ENCODE measurements at places on chromosomes 7 and 10.

GRCh38 chr7:80636709-80637108 lies 1.7 kb upstream of the CD36 start:
- no peak for DNase-seq

GRCh38 chr7:4798706-4799235 lies 23.3 kb downstream of the AP5Z1 start:
- DNase-seq = no peak

GRCh38 chr10:101295261-101295660 lies 58.7 kb upstream of the BTRC start:
- no peak for DNase-seq

DNA sequence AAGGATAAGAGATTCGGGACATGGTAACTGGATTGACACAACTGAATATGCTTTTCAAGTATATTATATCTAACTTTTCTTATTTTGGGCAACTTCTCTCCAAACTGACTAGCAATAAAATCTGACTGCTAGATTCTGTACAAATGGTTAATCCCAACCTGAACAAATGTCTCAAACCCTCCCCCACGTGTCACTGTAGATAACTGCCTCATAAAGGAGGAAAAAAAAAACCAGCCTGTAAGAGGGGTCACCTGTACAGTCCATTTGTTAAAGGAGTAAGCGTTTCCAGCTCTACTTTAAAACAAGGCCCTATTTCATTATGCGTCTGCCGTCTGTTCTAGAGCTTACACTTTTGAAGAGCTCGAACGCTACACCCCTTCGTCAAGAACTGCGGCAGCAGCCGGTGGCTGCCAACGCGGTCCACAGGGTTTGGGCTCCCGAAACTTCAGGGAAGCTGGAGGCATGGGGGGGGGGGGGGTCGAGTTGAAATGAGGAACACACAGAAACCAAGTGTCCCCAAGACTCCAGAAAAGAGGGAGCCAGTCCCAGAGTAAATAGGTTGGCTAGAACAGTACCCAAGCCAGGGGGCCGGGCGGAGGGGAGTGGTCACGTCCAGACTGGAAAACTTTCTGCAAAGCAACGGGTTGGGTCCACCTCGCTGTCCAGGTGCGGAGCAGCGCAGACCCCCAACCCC lies 492 bp downstream of the COG5 start:
- no peak for DNase-seq

DNA sequence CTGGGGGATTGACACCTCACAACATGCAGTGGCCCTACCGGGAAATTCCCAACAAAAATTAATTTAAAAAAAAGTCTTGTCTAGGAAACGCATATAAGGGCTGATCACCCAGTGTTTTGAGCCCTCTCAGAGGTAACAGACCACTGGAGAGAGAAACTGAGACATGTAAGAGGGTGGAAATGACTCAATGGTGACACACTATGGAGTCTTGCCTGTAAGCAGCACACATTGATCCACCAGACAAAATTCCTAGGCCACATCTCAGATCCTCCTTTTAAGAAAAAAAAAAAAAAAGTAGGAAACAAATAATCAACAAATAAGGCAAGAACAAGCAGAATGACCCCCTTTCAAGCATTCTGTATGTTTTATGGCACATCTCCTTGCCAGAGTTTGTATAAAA lies 296.2 kb downstream of the MAGI2 start:
- no peak for DNase-seq

DNA sequence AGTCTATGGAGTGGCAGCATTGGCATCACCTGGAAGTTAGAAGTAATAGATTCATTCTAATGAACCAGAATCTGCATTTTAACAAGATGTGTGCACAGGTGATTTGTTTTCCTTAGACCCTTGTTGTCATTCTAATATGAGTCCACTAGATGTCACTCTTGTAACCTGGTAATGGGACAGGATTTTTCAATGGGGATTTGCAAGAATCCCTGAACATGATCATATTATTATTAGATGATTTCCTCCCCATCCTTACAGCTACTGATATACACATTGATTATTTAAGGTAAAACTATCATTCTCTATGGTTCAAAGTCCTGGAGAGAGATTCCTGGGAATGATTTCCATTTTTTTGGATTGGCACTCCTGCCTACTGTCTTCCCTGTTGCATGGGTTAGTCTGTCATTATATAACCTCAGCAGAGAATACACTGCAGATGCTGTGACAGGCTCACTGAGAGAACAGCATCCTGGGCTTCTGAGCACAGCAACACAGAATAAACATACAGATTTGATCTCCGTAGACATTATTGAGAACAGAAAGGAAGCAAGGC lies 194.9 kb downstream of the SUGCT start:
- DNase-seq = peak; percentile 25

DNA sequence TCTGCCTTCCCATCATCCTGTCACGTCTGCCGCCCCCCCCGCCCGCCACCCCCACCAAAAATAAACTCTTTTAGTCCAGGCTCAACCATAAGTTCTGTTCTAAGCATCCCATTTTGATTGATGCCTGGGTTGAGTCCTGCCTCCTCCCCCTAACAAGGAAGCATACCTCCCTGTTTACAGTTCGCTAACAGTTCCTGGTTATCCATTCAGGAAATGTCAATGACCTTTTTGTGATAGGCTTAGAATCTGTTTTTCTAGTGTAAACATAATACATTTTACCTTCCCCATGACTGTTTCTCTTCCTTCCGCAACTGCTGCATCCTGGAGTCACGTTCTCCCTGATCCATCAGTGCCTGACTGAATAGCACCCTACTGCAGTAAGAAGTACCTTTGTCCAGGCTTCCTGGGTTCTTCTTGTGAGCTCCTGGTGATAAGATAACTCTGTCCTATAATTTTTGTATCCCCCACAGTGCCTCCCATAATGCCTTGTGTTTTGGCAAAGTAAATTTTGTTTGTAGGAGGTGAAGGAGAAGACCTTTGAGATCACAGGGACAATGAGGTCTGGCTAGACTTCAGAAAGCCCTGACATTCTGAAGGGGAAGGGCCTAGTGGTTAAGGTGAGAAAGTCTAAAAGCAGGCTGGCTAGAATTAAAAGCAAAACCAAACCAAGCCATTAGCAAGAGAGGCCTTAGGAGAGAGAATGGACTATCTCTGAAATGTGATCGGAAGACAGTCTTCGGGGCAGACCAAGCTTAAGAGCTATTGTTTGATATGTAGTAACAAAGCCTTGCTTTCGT lies 7.3 kb downstream of the AGFG2 start:
- DNase-seq = no peak

GRCh38 chr7:5636446-5636835 lies 145.0 kb downstream of the RNF216 start:
- DNase-seq = no peak

- DNase-seq = no peak
Observed at GRCh38 chr10:43262902-43263466, 3.9 kb downstream of the RASGEF1A start.

GRCh38 chr7:104272767-104273384 lies 55.5 kb upstream of the LHFPL3 start:
- no peak for DNase-seq

- DNase-seq = no peak
Observed at GRCh38 chr7:12930534-12930933, 243.1 kb downstream of the ARL4A start.

GRCh38 chr10:43814663-43815062 lies 166.0 kb upstream of the ZNF32 start:
- DNase-seq = no peak

GRCh38 chr7:117041007-117041406 lies 87.7 kb downstream of the ST7 start:
- no peak for DNase-seq

DNA sequence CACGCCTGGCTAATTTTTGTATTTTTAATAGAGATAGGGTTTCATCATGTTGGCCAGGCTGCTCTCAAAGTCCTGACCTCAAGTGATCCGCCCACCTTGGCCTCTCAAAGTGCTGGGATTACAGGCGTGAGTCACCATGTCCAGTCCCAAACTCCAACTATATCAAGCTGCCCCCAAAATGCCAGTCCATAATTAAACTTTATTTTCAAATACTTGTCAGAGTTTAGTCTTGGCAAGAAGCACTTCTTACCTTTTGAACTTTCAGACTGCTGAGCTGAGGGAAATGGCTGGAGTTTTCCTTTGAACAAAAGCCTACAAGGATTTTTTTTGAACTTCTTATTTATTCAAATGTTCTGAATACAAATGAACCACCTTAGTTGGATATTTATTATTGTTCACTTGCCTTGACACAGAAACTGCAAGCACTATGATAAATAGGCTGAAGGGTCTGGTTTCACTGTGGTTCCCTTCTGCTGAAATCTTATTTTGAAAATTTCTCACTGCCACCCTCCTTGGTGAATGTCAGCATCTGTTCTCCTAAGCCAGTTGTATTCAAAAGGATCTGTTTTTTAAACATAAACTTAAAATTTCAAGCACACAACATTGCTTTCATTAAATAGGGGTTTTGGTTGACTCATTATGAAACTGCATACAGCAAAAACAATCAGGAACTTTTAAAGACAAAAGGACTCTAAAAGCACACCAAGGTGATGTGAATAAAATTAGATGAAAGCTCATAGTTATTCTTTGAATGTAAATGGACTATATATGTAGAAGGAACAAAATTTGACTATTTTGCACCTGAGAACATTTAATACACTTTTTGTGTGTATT lies 101.7 kb upstream of the SLC26A5 start:
- DNase-seq = no peak

GRCh38 chr7:123528265-123528664 lies 6.1 kb downstream of the IQUB start:
- DNase-seq = no peak

DNA sequence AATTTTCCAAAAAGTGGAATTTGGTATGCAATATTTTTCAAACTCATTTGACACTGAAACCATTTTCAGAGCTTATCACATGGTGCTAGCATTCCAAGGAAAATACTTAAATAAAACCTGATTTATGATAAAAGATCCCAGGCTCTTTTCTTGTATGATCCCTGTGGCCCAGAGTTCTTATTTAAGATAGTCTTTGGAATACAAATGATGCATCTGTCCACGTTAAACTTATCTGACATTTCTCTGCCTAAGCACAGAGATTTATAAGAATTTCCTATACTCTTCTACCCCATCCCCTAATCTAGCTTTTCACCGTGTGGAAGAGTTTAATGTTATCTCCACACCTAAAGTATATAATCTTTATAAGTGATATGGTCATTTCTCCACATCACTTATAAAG lies 66.2 kb downstream of the AHR start:
- DNase-seq = no peak

DNA sequence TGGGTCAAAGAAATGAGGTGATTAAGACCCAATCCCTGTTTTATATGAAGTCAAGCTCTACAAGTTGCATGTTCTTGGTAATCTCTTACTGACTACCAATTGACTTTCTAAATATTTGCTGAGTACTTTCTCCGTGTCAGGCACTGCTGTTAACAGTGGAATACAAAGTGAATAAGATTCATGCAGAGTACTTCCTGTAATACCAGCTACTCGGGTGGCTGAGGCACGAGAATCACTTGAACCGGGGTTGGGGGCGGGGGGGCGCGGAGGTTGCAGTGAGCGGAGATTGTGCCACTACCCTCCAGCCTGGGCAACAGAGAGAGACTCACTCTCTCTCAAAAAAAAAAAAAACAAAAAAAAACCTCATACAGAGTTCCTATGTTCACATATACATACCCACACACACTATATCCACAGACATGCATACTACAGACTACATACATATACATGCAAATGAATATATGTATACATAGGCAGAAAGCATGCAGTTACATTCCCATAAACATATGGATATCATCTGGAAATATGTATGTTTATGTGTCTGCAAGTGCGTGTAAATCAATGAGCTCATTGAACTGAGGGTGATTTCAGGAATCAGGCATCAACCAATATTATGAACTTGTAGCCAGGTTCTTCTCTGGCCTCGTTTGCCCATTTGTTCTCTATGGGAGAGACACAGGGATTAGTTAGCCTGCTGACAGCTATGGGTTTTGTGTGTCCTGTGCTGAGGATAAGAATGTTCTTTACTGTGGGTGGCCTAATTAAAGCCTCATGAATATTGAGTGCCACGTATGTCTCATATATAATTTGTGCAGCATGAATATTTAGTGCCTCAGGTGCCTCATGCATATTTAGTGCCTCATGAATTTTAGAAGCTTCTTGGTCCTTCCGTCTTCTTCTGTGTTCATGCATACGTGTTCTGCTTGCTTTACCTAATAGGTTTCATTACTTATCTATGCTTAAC lies 73.9 kb downstream of the BICC1 start:
- DNase-seq = no peak

- no peak for DNase-seq
Observed at GRCh38 chr10:113487154-113487553, 65.7 kb upstream of the HABP2 start.

GRCh38 chr10:36515319-36515718 lies 610.1 kb upstream of the ANKRD30A start:
- no peak for DNase-seq
